ENCODE measurements at places on chromosomes 11 and 22.

- no peak for DNase-seq
These were observed 5.7 kb downstream of the MPZL2 start for GRCh38 chr11:118258410-118258809.

- DNase-seq: no peak
These were observed 1468.1 kb downstream of the BRD1 start for GRCh38 chr22:48359613-48359965.

DNA sequence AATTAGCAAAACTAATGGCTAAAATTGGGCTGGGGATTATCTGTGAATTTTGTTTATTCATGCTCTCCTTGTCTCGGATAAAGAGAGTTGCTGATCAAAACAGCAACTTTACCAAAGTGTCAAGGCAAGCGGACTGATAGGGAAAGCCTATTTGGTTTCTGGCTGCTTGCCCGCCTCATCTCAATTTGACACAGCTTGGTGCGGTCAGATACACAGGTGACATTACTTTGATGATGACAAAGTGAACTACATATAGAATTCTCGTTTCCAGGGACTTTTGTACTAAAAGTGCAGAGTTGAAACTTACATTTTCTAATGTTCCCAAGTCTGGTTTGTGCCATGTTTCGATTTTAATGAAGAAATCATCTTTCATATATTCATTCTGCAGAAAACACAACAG lies 22.8 kb downstream of the PITPNB start:
- peak; percentile 34 for DNase-seq

DNA sequence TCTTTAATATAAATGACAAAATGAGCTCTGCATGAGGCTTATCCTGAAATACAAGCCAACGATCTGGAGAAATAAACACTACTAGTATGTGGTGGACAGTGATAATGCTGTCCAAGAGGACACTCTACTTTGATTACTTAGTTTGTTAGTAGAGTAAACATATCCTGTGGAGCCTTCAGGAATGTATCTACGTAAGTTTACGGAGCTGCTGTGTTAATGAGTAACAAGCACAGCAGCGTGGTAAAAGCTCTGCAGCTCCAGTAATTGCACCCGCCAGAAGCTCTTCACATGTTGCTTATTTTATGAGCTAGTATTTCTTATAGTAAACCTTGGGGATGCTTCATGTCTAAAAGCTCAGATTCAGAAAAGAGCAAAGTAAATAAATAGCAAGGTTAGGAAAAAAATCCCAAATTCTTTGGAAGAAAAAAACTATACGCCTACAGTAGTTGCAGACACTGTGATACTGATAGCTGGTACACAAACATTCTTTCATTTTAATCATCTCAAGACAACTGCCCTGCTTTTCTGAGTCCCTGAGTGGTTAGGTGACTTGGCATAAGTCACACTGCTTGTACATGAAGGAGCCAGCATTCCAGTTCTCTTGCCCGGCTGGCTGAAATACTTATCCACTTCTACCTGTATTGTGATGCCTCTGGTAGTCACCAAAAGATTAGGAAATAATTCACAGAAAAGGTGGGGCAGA lies 32.7 kb upstream of the CCDC34 start:
- no peak for DNase-seq

DNA sequence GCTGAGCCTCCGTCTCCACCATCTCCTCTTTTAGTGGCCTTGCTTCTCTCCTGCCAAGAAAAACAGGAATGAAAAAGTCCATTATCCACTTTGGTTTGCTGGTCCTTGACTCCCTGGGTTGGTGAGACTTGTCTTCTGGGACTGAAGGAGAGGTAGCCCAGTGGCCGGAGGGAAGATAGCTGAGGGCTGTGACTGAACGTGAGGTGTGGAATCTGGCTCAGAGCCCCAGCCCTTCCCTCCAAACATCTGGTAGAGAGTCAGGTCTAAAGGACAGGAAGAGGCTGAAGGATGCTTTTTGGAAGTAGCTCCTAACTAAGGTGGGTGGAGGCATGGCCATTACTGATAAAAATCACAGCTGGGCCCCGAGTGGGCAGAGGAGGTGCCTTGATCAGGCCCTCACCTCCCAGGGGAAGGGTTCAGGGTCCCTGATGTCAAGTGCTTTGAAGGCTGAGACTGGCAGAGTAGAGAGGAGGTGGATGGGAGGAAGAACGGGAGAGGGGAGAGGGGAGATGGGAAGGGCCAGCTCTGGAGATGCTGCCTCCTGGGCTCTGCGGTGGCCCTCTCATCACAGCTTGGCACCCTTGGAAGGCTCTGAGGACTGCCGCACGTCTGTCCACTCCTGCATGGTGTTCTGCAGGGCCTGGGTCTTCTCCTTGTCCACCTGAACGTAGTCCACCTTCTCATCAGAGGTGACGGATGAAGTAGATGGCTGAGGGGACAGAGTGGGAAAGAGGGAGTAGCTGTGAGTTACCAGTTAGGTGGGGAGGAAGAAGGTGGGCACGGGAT lies 30.2 kb downstream of the USP35 start:
- DNase-seq: no peak

DNA sequence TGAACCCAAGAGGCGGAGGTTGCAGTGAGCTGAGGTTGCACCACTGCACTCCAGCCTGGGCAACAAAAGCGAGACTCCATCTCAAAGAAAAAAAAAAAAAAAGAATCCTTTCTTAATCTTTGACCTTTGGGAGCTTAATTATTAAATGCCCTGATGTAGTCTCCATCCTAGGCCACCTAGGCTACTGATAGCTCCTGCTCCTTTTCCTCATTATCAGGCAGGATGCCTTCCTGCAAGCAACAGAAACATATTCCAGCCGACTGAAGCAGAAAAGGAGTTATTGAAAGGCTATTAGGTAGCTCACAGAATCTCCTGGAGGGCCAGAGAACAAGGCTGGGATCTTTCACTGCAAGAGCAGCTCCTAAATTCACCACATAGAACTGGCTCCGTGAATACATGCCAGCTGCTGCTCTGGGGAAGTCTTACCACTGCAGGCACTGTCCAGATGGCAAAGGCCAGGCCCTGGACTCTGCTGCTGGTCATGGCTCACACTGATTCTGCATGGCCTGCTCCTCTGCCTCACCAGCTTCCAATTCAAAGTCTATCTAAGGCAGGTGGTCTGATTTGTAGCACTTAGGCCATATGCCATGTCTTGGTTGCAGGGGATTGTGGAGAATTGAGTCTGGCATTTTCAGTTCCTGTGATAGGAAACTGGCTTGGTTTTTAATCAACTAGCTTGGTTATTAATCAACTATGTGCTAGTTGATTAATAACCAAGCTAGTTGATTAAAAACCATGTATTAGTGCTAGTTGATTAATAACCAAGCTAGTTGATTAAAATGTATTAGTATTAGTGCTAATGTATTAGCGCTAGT lies 26.0 kb upstream of the POLD3 start:
- DNase-seq: no peak

DNA sequence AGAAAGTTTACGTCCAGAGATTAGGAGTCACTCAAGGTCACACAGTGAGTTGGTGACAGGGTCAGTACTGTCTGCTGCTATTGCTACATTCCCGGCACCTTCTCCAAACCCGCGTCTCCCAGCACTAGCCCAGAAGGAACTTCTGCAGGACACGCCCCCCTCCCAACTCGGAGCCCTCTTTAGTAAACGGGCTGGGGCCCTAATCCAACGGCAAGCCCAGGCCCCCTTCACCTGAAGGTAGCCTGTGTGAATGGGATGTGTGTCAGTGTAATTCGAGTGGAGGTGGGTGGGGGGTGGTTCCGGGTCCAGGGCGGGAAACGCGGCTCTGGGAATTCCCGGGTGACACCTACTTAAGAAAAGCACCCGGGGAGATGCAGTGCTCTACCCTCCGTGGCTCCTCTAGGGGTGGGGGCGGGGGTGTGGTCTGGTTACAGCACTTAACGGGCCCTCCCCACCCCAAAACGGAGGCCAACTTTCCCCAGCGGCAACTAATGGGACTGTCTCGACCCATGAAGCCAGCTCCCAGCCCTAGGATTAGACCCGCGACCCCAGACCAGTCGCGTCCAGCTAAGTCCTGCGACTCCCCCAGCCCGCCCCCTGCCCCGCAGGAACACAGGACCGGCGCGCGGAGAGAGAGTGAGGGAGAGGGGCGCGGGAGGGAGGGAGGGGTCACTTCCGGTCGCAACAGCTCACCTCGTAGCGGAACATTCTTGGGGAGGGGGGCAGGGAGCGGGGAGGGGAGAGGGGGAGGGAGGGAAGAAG lies 468 bp downstream of the PATL1 start:
- DNase-seq: peak; percentile 70

GRCh38 chr11:119056421-119056999 lies 495 bp downstream of the HYOU1 start:
- peak; percentile 47 for DNase-seq

DNA sequence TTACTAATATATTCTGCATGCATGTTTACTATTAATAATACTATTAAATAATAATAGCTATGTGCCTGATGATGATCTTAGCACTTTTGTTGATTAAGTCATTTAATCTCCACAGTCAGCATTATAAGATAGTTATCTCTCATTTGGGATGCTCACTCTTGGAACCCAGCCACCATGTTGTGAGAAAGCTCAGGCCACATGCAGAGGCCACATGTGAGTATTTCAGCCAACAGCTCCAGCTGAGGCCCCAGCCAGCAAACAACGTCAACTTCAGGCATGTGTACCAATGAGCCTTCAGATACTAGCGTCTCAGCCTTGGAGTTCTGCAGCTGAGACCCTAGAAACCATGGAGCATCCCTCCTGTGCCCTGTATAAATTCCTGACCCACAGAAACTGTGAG lies 798.1 kb upstream of the LRRC4C start:
- no peak for DNase-seq

DNA sequence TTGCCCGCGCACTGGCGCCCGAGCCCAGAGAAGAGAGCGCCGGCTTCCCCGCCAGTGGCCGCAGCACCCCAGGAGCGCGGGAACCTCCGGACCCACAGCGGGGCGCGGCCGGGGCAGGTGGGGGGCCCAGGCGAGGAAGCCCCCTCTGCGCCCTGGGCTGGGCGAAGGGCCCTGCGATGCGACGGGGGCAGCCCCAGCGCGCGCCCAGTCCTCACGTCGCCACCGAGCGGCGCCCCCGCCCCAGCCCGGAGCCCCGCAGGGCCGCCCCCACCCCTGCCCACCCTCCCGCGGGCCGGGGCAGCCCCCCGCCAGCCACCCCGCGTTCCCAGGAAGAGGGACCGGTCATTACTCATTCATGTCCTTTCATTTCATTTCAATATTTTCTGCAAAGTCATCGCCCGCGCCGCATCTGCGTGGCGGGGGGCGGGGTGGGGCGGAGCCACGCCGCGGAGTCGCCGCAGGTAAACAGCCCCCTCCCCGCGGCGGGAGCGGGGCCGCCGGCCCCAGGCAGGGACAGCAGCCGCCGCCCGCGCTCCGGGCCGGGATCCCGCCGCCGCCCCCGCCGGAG lies 673 bp upstream of the PANX2 start:
- peak; percentile 81 for DNase-seq

DNA sequence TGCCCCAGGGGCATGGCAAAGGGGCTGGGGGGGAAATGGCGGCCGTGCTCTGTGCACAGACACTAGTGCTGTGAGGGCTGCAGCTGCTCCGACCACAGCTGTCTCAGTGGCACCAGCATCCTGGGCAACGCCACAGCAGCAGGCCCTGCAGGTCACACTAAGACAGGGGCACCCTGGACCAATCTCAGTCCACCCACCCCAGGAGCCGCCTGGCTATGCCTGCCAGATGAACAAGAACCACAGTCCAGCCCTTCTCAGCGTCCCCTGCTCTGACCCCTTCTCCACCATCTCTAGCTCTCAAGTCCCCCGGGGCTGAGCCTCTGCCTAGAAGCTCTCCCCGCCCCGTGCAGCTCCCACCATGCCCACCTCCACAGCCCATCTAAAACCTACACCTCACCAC lies 16.5 kb downstream of the TUBGCP6 start:
- DNase-seq: no peak

GRCh38 chr22:48664586-48664985 lies 1163.1 kb downstream of the BRD1 start:
- DNase-seq: no peak

DNA sequence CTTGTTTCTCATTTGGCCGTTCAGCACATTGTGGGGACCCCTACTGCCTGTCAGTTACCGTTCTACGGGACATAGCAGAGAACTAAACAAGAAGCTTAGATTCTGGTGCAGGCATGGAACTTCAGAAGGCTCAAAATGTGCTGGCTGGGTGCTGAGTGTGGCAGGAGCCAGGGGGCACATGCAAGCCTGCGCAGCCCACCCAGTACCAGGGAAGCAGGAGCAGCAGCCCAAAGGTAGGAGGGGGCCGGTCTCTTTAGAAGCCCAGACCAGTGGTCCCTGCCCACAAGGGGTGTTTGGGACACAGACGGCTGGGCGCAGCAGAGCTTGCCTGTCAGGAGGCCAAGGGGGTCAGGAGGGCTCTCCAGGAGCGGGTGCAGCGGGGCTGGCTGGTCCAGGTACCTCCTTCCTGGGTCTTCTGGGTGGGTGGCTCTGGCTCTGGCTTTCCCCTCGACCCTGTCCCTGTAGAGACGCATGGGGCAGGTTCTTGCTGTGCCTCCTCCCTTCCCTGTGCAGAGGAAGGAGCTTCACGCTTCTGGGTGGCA lies 2.2 kb downstream of the PTDSS2 start:
- no peak for DNase-seq

GRCh38 chr11:132030896-132031295 lies 660.5 kb downstream of the NTM start:
- no peak for DNase-seq

DNA sequence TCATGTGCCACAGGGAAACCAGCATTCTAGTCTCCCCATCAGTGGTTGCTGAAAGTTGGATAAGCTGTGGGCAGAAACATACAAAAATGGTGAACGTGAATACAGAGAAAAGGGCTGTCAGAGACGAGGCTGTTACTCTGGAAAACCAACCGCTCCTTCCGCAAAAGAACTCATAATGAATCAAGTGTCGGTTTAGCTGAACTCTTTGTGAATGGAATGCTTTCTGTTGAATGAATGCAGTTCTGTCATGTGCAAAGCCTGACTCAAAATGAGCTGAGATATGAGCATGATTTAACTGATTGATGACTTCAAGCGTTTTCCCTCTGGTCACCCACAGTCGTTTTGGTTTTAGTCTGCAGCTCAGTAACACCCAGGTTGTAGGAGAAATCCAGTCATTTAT lies 298.3 kb downstream of the ETS1 start:
- DNase-seq: peak; percentile 24

GRCh38 chr11:33557201-33557600 lies 143.4 kb downstream of the C11orf91 start:
- no peak for DNase-seq

- peak; percentile 76 for DNase-seq
These were observed 51.5 kb upstream of the LRRC32 start for GRCh38 chr11:76721755-76722677.

- DNase-seq: peak; percentile 85
These were observed 8.3 kb upstream of the SLC39A13 start for GRCh38 chr11:47399860-47400767.

GRCh38 chr11:68988491-68988890 lies 7.7 kb upstream of the MRGPRD start:
- no peak for DNase-seq
